Ureter (tissue), 1 donor: ENCODE measurements at places on chromosomes 4 and X. TPM values are rescaled to one million over a fixed set of nuclear protein-coding genes. Genes with fewer than 3 reads are reported as not detected.

The HSPA4L gene
- 5.6 TPM for total RNA-seq

The TRIM60 gene
- not detected for total RNA-seq

The ZNF711 gene
- 6.4 TPM for total RNA-seq

- no peak for DNase-seq
These were observed 283.0 kb upstream of the GPC4 start for GRCh38 chrX:133698298-133698697.

GRCh38 chr4:179441596-179441995 is 1999.4 kb upstream of the AGA start:
- DNase-seq = no peak

- no peak for DNase-seq
These were observed 244.2 kb upstream of the GRID2 start for GRCh38 chr4:92059615-92060014.

DNA sequence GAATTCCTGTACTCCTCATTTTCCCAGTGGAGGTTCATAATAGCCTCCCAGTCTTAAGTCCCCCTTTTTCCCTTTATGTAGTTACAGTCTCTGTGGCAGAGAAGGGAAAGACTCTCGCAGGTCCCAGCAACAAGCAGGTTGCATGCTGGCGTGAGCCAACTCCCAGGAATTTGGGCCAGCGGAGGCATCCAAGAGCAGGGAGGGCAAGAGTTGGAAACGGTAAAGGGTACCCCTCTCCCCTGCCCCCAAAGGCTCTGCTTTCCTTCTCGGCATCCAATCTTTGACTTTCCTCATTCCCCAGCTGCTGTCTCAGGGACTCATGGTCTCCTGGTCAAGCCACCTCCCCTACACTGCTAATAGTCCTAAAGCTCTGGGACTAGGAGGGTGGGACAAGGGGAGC is 15.4 kb upstream of the HSFX2 start:
- DNase-seq = no peak

- no peak for DNase-seq
These were observed 3.3 kb downstream of the RBM47 start for GRCh38 chr4:40626183-40626990.

GRCh38 chr4:94221916-94222315 is 14.3 kb downstream of the SMARCAD1 start:
- no peak for DNase-seq

DNA sequence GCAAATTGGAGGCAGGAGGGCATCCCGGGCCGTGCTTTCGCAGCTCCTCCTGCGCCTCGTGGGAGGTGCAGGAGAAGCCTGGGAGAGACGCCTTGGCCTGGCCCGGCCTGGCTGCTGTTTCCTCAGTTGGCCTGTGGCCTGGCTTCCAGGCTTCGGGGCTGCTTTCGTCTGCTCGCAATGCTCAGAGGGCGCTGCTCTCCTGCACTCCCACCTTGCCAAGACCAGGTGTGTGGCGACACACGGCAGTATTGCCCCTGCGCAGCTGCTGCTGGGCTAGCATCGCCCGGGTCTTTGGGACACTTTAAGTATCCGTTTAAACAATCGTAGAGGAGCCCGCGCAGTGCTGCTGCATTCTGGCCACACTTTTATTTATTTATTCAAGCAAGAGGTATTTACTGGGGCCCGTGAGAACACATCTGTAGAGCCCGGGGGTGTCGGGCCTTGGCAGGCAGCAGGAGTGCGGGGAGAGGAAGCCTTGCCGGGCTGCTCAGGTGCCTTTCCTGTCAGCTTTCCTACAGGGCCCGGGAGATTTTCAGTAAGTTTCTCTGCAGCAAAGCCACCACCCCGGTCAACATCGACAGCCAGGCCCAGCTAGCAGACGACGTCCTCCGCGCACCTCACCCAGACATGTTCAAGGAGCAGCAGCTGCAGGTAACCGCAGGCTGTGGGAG is 26.2 kb upstream of the HGFAC start:
- no peak for DNase-seq
